ENCODE measurements at places on chromosomes 4 and X. TPM values are rescaled to one million over a fixed set of nuclear protein-coding genes. Genes with fewer than 3 reads are reported as not detected.

Gene SLITRK2
- total RNA-seq, result not detected

Gene NEXMIF
- 0.06 TPM for total RNA-seq

Gene PDCL2
- not detected for total RNA-seq

Gene SMIM10L2A
- total RNA-seq, result 0.38 TPM

Gene COX7B2
- not detected for total RNA-seq

Gene DNAAF6
- not detected for total RNA-seq

Gene DTHD1
- total RNA-seq, result 1.7 TPM

DNA sequence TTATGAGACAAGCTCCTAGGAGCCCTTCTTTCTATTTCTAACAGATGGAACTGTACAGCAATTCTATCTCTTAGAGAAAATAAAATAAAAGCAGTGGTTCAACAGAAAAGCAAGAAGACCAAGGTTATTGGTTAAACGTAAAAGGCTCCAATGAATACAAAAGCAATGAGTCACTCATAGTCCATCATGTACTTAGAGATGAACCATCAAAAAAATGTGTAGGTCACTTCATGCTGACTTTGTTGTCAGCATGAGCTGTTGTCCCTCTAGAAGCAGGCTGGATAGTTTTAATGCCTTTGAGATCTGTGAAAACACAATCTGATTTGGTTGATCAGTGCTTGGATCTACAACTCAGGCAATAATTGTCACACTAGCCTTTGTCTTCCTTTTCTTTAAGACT is 378.6 kb upstream of the ANXA10 start:
- no peaks in the 10 kb centered on the region for H3K4me1 ChIP-seq
- no peaks in the 10 kb centered on the region for H3K27me3 ChIP-seq
- no peaks in the 10 kb centered on the region for H3K36me3 ChIP-seq
- H3K4me3 ChIP-seq, result no peak overlapping the region

- DNase-seq, result no peak
- H3K36me3 ChIP-seq, result no peaks in the 10 kb centered on the region
- no peak overlapping the region for H3K4me3 ChIP-seq
- no peaks in the 10 kb centered on the region for H3K27me3 ChIP-seq
- H3K27ac ChIP-seq, result no peak overlapping the region
- no peaks in the 10 kb centered on the region for H3K4me1 ChIP-seq
These were observed 824.8 kb upstream of the LCORL start for GRCh38 chr4:18846313-18846712.

GRCh38 chrX:44937606-44938005 is 64.6 kb downstream of the KDM6A start:
- DNase-seq, result no peak
- H3K27me3 ChIP-seq, result no peaks in the 10 kb centered on the region
- peaks cover 8% of the 10 kb centered on the region for H3K36me3 ChIP-seq
- H3K4me1 ChIP-seq, result peaks cover 2% of the 10 kb centered on the region
- no peak overlapping the region for H3K4me3 ChIP-seq
- H3K27ac ChIP-seq, result no peak overlapping the region

DNA sequence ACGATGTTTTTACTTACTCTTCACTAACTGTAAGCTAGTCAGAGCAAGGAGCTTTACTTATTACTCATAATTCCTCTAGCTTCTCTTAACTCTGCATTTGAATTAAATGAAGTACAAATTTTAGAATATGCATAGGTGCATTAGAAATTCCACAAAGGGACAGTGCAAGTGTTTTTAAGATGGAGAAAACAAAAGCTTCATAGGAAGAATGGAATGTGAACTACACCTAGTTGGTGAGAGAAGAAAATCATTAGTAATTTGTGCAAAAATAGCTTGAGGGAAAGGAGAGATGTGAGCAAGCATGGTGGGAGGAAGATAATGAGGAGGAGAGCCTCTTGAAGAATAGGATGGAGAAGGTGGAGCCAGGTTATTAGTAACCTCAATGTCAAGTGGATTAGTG is 77.5 kb upstream of the SMARCA5 start:
- no peaks in the 10 kb centered on the region for H3K4me1 ChIP-seq
- peaks cover under 1% of the 10 kb centered on the region for H3K27me3 ChIP-seq
- H3K36me3 ChIP-seq, result no peaks in the 10 kb centered on the region
- H3K27ac ChIP-seq, result no peak overlapping the region
- no peak overlapping the region for H3K4me3 ChIP-seq
- DNase-seq, result no peak

DNA sequence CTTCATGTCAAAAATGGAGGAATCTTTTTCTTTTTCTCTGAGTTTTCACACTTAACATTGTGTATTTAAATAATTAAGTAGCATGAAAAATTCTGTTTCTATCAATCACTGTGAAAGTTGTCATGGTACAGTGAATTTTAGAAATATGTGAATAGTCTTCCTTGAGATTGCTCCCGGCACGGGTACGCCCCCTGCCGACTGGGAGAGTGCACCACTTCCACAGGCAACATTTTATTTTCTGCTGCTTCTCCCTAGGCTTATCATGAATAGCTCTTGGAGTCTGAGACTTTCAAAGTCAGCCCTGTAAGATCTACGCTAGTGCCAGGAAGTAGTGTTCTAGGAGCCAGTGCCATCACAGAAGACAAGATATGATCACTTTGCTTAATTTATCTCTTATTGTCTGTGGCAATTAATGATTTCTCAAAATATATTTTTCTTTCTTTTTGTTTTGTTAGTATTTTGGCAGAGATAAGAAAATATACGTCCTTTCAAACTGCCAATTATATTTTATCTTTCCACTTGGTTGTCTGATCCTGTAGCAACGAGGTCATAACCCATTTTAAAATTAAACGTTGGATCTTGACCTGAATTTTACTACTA is 763.8 kb upstream of the AADAT start:
- no peak overlapping the region for H3K27ac ChIP-seq
- no peaks in the 10 kb centered on the region for H3K27me3 ChIP-seq
- peak; percentile 41 for DNase-seq
- H3K36me3 ChIP-seq, result no peaks in the 10 kb centered on the region
- H3K4me1 ChIP-seq, result no peaks in the 10 kb centered on the region
- no peak overlapping the region for H3K4me3 ChIP-seq

DNA sequence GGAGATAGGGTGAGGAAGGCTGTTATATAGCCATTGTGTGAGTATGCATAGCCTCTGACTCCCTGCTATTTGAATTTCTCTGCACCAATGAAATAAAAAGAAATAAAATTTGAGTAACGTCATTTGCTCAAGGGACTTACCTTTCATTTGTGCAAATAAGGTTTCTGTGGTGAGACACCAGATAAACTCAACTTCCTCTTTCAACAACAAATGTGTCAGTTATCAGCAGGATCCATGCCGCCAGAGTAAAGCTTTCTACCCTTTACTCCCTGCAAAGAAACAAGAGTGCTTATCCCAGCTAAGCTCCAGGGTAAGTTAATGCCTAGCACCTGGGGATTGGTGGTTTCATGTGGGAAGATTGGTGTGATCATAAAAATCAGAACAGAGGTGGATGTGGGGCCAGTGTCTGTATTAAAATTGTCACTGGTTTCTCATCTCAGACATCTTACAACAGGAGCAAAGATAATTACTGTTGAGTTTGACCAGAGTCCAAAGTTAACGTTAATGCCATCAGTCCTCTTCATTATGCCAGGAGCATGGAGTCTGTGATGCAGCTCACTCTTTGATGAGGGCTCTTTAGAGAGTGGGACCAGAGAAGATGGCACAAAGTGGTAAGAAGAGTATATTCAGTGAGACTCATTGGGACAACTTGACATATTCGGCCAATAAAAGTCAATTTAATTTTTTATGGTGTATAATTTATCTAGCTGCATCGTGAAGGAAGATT is at the start of gene P2RY10:
TSS of gene P2RY10 (plus strand) at position 206 of the 727 bp plus-strand sequence. CDS start 15,130 bp downstream, outside the sequence.
- DNase-seq, result peak; percentile 53
- no peaks in the 10 kb centered on the region for H3K27me3 ChIP-seq
- H3K36me3 ChIP-seq, result peaks cover 52% of the 10 kb centered on the region

- no peak overlapping the region for H3K27ac ChIP-seq
- H3K4me3 ChIP-seq, result no peak overlapping the region
These were observed 323.9 kb upstream of the CASK start for GRCh38 chrX:42247241-42247640.

- H3K27me3 ChIP-seq, result no peaks in the 10 kb centered on the region
- H3K36me3 ChIP-seq, result no peaks in the 10 kb centered on the region
- H3K4me1 ChIP-seq, result no peaks in the 10 kb centered on the region
- no peak for DNase-seq
- no peak overlapping the region for H3K27ac ChIP-seq
- H3K4me3 ChIP-seq, result no peak overlapping the region
These were observed 224.9 kb downstream of the TEX13A start for GRCh38 chrX:104995546-104995945.

- no peak overlapping the region for H3K27ac ChIP-seq
- DNase-seq, result no peak
- no peaks in the 10 kb centered on the region for H3K4me1 ChIP-seq
- no peak overlapping the region for H3K4me3 ChIP-seq
- H3K36me3 ChIP-seq, result no peaks in the 10 kb centered on the region
These were observed 10.2 kb upstream of the SFRP2 start for GRCh38 chr4:153798901-153799693.

DNA sequence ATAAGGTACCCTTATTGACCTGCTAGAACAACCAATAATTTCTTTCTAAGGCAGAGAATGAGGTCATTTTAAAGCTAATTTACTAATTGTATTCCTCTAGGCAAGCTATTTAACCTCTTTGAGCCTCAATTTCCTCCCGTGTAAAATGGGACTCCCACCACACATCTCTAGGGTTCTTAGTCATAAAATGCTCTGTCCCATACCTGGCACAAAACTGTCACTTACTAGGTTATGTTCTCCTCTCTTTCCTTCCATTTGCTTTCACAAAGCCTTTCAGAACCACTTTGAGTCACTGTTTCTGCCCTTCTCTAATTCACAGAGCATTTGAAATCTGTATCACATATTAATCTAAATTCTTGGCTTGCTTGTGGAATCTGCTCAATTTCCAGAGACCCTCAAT is 2.4 kb upstream of the GPR82 start:
- H3K27ac ChIP-seq, result peak overlapping the region; percentile 69
- H3K36me3 ChIP-seq, result peaks cover 30% of the 10 kb centered on the region
- no peaks in the 10 kb centered on the region for H3K27me3 ChIP-seq
- DNase-seq, result no peak

- no peak for DNase-seq
- no peak overlapping the region for H3K4me3 ChIP-seq
- no peaks in the 10 kb centered on the region for H3K4me1 ChIP-seq
These were observed 109.0 kb upstream of the ATOH1 start for GRCh38 chr4:93719552-93719951.

- H3K4me3 ChIP-seq, result no peak overlapping the region
- no peak overlapping the region for H3K27ac ChIP-seq
These were observed 17.5 kb downstream of the TXK start for GRCh38 chr4:48116582-48116981.

- H3K4me3 ChIP-seq, result no peak overlapping the region
- peaks cover 23% of the 10 kb centered on the region for H3K4me1 ChIP-seq
- H3K36me3 ChIP-seq, result no peaks in the 10 kb centered on the region
- no peak overlapping the region for H3K27ac ChIP-seq
These were observed 8.5 kb upstream of the SETD7 start for GRCh38 chr4:139564502-139564901.

DNA sequence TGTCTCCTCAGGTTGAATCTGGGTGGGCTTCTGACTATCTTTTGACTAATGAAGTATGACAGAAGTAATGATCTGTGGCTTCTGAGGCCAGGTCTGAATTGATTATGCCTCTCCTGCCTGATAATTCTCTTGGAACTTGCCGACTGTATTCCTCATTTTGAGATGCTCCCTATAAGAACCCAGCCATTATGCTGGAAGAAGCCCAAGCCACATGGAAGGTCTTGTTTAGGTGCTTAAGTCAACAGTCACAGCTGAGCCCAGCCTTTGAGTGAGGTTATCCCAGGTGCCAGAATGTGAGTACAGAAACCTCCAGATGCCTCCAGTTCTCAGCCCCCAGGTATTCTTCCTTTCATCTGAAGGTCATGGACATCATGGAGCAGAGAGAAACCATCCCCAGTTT is 456.6 kb downstream of the IL15 start:
- no peaks in the 10 kb centered on the region for H3K4me1 ChIP-seq
- no peak overlapping the region for H3K27ac ChIP-seq
- peaks cover 15% of the 10 kb centered on the region for H3K36me3 ChIP-seq
- no peak overlapping the region for H3K4me3 ChIP-seq
- no peaks in the 10 kb centered on the region for H3K27me3 ChIP-seq
- DNase-seq, result no peak

DNA sequence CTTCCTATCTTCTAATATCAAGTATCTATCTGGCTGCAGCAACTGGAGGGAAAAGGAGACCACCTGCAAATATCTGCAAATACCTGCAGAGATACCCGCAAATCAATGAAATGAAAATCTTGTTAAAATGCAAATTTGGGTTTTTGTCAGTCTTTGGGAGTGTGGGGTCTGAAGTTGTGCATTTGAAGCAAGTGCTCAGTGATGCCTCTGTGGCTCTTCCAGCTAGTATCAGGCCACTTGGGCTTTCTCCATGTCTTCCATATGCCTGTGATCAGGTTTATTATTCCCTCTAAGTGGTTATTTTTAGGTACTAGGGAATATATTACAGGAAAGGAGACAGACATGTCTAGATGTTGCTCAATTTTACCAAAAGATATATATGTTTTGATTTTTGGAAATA is 880.3 kb downstream of the ADGRL3 start:
- H3K27ac ChIP-seq, result no peak overlapping the region
- H3K4me3 ChIP-seq, result no peak overlapping the region
- H3K36me3 ChIP-seq, result no peaks in the 10 kb centered on the region
- no peaks in the 10 kb centered on the region for H3K27me3 ChIP-seq

- no peak overlapping the region for H3K4me3 ChIP-seq
- H3K4me1 ChIP-seq, result no peaks in the 10 kb centered on the region
- no peaks in the 10 kb centered on the region for H3K36me3 ChIP-seq
- DNase-seq, result no peak
These were observed 172.8 kb upstream of the APOOL start for GRCh38 chrX:84830836-84831235.

DNA sequence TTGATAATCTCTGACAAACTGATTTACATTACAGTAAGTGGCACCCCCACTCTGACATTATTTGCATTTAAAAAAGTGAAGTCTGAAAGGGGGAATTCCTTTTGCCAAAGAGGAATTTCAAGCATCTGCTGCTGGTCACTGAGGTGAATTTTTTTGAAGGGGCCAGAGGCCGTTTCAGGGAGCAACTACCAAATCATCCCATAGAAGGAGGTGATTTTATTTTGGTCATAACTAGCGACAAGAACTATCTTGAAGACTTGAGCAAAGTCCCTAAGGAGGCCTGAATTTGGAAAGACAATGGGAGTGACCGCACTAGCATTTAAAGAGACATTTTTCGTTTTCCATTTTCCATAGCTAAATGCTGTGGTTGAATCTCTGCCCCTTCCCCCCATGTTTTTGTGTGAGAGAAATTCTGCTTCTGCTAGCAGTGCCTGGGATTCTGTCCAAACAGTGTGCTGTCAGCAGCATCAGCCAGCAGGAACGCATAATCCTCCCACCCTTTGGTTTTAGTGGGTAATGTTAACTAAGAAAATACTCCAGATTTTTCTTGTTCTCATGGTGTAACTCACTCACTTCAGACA is 110.1 kb upstream of the MED14 start:
- no peak overlapping the region for H3K27ac ChIP-seq
- H3K27me3 ChIP-seq, result peaks cover 9% of the 10 kb centered on the region
- no peak overlapping the region for H3K4me3 ChIP-seq
- H3K36me3 ChIP-seq, result peaks cover 5% of the 10 kb centered on the region
- no peak for DNase-seq

GRCh38 chrX:22278375-22278774 is 5.7 kb downstream of the CBLL2 start:
- no peak overlapping the region for H3K27ac ChIP-seq
- H3K4me3 ChIP-seq, result no peak overlapping the region
- no peaks in the 10 kb centered on the region for H3K27me3 ChIP-seq
- DNase-seq, result no peak

GRCh38 chrX:111823128-111823527 is 52.9 kb upstream of the TRPC5OS start:
- DNase-seq, result no peak
- no peaks in the 10 kb centered on the region for H3K4me1 ChIP-seq
- peak overlapping the region; percentile 50 for H3K27ac ChIP-seq
- no peaks in the 10 kb centered on the region for H3K27me3 ChIP-seq
- H3K4me3 ChIP-seq, result no peak overlapping the region

All from activated CD8-positive, alpha-beta memory T cell treated with anti-CD3 and anti-CD28 coated beads, Interleukin-2, amount 10 ng/mL, durations not matched to agents 7 days and 5 days (primary cell).